ENCODE measurements at places on chromosomes 16 and 17.

DNA sequence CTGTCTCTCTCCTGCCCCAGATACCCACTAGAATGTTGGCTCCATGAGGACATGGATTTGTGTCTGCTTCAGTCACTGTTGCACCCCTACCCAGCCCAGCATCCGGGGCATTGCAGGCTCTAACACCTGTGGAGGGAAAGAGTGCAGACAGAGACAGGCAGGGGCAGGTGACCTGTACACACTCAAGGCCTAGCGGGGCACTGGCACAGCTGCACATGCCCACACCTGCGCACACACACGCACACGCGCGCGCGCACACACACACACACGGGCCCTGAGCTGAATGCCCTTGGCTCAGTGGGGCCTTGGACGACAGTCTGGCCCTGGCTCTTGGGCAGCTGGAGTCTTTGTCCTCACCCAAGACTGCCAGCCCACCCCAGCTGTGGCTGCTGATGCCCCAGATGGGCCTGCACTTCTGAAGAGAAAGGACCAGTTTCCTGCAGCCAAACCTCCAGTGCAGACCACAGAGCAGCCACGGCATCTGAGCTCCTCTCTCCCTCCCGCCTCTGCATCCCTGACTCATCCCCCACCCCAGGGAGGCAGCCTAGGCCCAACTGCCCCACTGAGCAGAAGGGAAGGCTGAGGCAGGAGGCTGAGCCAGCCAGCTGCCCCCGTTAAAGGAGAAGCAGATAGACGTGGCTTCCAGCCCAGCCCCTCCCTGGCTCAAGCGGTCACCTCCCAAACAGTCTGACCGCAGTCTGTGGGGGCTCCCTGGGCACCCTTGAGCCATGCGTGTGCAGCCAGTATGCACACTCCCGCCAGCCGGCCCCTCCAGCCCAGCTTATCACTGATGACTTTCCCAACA is 12.3 kb upstream of the RAI1 start:
- no peak for DNase-seq

DNA sequence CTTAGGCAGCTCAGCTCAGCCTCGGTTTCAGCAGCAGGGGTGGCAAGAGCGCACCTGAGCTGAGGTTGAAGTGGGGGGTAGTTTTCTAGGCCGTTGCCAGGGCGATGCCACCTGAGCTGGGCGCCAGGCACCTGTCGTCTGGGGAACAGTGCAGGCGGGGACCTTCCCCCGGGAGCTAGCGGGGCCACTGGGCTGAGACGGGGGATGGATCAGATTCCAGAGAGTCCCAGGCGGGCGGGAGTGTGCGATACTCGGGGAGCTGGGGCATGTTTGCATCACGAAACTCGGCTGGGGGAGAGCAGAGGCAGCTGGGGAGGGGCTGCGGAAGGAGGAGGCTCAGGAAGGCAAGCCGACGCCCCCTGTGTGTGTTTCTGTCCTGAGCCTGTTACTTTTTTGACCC is 477 bp upstream of the CLDN9 start:
- DNase-seq, result no peak

DNA sequence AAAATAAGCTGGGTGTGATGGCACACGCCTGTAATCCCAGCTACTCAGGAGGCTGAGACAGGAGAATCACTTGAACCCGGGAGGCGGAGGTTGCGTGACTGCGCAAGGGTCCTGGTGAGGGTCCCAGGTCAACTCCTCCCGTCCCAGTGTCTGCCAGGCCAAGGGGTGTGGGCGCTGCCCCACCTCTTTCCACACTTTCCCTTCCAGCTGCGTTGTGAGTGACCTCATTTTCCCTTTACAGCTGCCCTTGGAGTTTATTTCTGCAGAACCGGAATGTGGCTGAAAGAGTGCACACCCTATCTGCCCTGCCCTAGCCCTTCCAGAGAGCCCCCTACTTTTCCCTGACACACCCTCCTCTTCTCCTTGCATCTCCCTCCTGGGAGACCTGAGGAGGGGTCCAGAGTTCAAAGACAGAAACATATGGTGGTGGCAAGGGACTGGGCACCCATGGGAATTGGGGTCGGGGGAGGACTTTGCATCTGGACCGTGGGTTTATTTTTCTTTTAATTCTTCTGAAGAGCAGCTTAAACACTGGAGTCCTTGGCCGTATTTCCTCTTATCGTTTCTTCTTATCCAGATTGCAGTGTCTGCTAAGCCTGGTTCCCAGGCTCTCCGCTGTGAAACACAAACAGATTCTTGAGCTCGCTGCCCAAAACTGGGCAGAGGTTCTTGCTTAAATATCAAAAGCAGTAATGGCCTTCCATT is 20.9 kb downstream of the MRC2 start:
- DNase-seq, result no peak

DNA sequence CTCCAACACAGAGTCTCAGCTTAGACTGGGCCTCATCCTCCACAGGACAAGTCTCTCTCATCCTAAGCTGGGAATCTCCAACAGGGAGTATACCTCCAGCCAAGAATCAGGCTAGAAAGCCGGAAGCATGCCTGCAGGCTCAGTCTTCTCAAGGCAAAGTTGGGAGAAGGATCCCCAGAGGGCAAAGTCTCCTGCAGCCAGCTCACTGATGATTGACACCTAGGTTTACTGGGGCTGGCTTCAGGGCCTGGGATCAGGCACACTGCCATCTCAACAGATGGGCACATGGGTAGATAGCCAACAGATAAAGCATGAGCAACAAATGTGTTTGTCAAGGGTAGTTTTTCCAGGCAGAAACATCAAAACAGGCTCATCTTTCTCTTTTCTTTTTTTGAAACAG is 56.1 kb upstream of the TOX3 start:
- no peak for DNase-seq

DNA sequence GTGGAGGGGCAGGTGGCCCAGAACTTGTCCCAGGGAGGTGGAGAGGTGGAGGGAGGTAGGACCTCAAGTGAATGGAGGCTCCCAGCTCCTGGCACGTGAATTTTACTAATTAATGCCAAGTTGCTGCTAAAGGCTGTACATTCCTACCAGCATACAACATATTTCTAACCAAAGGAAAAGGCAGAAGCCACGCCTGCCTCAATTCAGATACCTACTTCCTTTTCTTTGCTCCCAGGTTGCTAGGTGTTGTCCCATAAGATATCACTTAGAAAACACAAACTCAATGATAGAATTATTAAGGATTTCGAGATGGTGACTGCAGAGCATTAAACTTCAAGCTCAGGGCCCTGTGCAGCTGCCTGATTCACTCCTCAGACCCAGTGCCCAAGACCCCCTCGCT is 20.5 kb upstream of the SMPD3 start:
- no peak for DNase-seq

DNA sequence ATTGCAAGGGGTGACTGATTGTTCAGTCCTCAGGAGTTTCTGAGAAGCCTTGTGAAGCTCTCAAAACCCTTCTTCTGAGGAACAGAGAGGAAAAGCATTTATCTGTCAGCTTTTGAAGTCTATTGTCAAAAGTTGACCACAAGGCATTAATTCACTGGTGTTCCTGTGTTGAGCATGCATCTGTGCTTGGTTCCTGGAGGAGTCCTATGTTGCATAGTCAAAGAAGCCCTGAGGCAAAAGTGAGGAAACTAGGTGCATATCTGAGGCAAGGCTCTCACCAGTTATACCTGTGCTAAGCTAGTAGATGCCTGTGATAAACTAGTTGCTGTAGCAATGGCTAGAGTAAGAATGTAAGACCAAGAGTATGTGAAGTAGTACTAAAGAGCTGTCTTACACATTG is 1.8 kb upstream of the HEATR6 start:
- no peak for DNase-seq

DNA sequence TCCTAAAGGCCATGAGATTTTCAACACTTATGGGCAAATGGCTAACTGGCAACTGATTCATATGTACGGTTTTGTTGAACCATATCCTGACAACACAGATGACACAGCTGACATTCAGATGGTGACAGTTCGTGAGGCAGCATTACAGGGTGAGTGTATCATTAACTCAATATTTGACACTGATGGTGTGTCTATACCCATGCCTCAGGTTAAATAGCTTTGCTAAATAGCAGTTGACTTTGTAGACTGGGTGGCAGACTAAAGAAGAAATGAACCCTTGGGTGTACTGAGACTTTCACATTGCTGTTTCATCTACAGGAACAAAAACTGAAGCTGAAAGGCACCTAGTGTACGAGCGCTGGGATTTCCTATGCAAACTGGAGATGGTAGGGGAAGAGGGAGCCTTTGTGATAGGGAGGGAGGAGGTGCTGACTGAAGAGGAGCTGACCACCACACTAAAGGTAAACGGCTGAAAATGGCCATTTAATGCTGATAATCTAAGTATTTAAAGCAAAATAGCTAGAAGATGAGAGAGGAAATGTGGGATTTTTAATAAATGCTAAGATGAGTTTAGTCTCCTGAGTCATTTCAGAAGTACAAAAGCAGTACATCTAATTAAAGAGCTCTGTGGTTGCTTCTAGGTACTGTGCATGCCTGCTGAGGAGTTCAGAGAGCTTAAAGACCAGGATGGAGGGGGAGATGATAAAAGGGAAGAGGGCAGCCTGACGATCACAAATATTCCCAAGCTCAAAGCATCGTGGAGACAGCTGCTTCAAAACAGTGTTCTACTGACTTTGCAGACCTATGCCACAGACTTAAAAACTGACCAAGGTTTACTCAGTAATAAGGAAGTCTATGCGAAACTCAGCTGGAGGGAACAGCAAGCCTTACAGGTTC is 3.0 kb downstream of the SETD6 start:
- DNase-seq, result no peak

- no peak for DNase-seq
Observed at GRCh38 chr17:19780846-19781245, 32.7 kb upstream of the ALDH3A1 start.

- peak; percentile 11 for DNase-seq
Observed at GRCh38 chr17:73091770-73092522, 542 bp downstream of the SLC39A11 start.

GRCh38 chr17:40522250-40522960 is 21.0 kb upstream of the TNS4 start:
- DNase-seq, result peak; percentile 55

- DNase-seq, result no peak
Observed at GRCh38 chr17:15268461-15268860, 3.3 kb upstream of the PMP22 start.

DNA sequence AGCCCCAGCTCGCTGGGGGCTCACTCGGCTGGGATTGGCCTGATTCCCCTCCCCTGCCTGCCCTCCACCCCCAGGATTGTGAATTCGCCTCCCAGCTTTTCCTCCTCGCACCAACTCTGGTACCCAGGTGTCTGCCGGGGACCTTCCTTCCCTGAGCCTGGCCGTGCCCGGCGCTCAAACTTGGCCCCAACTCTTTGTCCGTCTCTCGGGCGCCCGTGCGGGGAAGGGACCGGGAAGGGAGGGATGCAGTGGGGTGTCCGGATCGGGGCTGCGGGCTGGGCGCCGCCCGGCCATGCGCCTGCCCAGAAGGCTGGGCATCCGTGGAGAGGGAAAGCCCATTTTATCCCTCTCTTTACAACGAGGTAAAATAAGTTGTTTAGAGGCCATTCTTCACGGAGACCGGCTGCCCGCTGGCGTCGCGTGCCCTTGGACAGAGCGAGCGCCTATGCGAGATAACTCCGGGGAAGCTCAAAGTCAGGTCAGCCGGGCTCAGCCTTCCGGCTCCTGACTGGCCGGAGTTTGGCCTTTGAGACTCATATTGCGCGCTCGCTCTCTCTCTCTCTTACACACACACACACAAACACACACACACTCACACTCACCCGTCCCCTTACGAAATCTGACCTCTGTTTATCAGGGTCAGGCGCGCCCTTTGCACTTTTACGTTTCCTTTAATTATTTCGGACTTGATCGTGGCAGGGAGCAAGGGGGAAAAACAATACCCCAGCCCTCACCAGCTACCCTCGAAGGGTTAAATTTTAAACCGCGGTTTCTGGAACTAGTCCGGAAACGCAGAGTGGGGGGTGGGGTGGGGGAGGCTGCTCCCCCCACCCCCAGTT is 774 bp upstream of the MAF start:
- DNase-seq, result peak; percentile 35

- no peak for DNase-seq
Observed at GRCh38 chr16:87041286-87041685, 275.9 kb downstream of the C16orf95 start.

DNA sequence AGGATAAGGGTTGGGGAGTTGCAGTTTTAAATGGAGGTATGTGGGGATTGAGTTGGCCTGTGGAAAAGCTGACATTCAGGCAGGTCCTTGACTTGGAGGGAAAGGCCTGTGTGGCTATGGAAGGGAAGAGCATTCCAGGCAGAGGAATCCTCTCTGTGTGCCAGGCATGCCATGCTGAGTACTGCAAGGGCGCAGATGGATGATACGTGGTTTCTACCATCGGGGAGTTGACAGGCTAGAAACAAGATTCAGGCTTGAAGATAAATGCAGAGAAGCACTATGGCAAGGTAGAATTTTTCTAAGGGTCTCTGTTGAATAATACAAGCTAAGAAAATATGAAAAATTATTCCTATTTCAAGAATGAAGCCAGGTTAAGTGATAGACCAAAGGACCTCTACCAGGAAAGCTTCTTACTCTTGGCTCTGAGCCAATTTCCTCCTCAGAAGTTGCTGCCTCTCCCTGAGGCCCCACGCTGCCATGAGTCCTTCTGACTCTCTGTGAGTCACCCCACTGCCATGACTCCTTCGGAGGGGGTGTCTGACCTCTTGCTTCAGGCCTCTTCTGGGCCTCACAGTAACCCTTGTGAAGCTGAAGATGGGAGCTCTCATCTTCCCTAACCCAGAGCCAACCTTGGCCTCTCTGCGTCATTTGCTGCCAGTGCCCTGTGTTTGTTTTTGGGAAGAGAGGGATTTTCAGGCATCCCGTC is 75.8 kb downstream of the WNT3 start:
- DNase-seq, result peak; percentile 95

All from cardiac fibroblast (primary cell).